SW480 (cell line): ENCODE measurements at places on chromosomes 13 and 19.

DNA sequence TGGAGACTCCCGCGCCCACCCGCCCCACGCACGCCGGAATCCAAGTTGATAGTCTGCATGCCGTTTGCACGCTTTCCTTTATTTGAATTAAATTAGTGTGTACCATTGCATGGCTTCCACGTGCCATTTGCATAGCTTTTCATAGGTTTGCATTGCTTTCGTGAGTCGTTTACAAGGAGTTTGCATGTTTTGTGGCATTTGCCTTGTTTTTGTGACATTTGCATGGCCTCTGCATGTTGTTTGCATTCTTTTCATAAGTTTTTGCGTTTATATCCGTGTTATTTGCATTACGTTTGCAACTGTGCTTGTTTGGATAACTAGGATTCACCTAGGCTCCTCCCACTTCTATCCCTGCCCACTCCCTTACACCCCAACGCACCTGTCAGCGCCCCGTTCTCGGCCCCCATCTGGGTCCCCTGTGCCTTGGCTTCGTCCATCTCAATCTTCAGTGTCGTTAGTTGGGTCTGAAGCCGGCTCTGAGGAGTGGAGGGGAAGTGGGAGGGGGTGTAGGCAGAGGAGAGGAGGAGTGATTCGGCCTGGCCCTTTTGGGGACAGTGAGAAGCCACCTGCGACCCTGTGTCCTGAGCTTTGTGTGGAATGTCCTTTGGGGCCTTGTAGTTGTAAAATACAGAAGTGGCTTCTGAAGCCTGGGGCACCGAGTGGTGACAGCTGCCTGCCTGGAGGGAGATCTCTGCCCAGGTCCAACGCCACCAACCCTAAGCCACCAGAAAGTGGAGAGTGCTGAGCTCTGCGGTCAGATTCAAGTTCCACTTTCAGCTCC is 2.4 kb downstream of the CCDC194 start:
- DNase-seq: no peak

DNA sequence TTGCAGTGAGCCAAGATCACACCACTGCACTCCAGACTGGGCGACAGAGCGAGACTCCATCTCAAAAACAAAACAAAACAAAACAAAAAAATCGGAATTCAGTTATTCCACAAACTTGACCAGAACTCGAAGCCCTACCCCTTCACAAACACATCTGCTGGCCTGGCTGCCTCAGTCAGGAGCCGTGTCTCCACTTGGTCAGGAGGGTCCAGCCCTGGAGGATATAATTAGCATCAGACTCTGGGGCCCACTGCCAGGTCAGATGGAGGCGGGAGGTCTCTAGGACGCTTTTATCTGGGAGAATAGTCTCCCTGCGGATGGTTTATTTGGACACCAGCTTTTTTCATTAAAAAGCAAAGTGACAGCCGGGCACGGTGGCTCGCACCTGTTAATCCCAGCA is 8.0 kb downstream of the ELL start:
- no peak for DNase-seq

DNA sequence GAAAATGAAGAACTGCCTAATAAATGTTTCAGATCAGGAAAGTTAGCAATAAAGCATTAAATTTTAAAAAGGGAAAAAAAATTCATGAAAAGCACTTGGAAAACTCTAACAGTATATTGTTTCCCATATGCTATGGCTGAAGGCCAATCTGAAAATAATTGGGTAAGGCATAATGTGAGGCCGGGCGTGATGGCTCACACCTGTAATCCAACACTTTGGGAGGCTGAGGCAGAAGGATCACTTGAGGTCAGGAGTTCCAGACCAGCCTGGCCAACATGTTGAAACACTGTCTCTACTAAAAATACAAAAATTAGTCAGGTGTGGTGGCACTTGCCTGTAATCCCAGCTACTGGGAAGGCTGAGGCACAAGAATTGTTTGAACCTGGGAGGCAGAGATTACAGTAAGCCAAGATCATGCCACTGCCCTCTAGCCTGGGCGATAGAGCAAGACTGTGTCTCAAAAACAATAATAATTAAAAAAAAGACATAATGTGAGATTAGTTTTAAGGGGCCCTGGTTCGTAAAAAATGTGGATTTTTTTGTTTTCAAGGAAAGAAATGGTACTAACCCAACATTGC is 15.2 kb downstream of the INTS6 start:
- no peak for DNase-seq

GRCh38 chr19:39379865-39380396 is 11.0 kb downstream of the PAF1 start:
- no peak for DNase-seq

DNA sequence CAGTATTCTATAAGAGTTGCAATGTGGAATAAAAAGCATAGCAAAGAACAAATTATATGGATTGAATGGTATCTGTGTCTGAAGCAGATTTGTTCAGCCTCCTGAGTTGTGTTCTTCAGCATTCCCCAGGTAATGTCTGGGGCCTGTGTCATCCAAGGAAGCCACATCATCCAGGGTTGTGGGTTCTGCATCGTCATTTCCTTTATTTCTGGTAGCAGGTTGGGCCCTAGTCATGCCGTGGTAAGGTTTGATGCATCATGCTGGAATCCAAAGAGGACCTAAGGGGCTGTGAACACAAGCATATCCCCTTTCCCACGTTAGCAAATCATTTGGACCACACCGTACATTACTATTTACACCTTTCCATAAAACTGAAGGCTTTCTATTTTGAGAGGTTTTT is 131.0 kb upstream of the ZNF91 start:
- no peak for DNase-seq

GRCh38 chr19:23070353-23071146 is 46.3 kb upstream of the ZNF730 start:
- no peak for DNase-seq
